NCI-H510A treated with DMSO at 0.1 percent for 48 hours (cell line): ENCODE measurements at places on chromosomes 3 and 15.
A peak's percentile ranks its signal among the peaks of the same experiment; 100 is the strongest.

GRCh38 chr3:54374214-54374852 lies 252.0 kb downstream of the CACNA2D3 start:
- no peak for DNase-seq

DNA sequence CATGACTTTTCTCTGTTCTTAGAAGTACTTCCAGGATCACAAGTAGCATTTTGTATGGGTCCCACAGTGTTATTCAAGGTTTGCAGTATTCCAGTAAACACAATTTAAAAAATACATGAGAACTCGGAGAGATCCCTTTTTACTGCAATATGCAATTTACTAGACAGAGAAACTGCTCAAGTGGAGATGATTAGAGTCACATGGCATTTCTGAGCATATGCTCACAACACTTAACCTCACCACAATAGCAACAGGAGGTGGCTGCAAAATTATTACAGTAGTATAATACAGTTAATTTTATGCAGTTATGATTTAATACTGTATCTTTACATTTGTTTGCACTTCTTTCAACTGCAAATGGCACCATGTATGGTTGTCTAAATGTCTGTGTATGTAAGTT lies 87.5 kb downstream of the PIK3CB start:
- no peak for DNase-seq

DNA sequence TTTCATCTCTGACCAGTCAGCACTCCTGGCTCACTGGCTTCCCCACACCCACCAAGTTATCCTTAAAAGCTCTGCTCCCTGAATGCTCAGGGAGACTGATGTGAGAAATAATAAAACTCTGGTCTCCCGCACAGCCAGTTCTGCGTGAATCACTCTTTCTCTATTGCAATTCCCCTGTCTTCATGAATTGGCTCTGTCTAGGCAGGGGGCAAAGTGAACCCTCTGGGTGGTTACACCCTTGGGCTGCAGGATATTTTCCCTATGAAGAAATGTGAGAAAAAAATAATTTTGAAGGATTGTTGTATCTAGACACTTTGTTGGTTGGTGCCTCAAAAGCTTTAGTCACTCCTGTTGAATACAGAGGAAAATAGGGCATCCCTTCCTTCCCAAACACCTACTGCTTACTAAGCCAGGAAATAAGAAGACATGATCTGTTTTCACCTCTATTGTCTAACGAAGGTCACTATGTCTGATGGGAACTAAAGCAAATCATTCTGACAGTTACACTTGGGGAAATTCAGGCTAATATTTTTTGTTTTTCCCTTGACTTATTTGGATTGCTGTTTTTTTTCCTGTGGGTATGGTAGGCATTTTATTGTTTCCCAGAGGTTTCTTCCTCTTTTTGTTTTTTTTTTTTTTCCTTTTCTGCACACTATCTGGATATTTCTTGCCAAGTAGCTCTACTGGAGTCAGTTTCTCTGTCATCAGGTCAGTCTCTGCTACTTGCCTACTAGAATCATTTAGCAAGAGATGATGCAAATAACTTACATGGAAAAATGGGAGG lies 15.3 kb upstream of the TNFSF10 start:
- DNase-seq: no peak

DNA sequence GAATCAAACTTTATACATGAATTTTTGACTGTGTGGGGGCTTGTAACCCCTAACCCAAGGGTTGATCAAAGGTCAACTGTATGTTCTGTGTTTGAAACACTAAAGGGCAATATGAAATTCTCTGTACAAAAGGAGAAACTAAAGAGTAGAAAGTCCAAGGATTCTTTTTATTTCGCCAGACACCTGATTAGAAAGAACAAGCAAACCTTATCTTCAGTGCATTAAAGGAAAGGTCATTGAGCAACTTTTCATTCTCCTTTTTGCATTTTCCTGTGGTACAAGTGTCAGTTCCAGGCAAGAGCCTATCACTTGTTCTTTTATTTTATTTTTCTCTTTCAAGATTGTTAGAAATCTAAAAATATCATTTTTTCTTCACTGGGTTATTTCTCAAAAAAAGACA lies 430.1 kb upstream of the EPHA3 start:
- DNase-seq: no peak

DNA sequence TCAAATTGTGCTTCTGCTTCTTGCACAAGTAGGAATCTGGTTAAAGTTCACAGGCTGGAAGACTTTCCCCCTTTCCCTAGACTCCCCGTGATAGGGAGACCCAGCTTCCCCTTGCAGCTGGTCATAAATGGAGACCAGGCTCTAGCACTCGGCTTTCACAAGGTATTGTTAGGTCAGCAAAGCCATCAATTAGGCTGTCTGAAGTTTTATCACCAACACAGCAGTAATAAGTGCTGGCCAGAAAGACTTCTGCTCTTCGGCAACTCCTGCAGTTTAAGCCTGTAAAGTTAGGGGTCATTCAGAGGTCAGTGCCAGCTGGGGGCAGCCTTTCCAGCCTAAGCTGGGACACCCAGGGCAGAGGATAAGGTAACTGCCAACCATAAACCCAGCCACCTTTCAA lies 203.4 kb downstream of the MEIS2 start:
- no peak for DNase-seq

DNA sequence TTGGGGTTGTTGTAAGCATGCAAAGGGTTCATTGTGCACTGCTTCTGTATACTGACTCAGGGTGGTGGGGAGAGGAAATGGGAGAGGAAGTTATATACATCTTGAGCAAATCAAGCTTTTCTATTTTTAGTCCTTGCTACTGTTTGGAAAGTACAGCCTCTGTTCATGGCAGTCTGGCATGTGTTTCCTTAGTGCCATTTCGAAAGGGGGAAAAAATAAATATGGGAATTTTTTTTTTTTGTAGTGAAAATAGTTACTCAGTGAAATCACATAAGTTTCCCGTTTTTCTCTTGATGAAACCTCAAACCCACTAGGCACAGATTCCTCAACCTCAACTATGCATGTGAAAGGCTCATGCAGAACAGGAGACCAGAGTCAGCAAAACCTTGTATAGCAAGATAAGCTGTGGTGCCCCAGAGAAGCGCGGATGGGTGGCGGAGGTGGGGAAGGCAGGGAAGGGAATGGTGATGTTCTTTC lies 353.3 kb downstream of the LPP start:
- no peak for DNase-seq

GRCh38 chr3:79139395-79140068 lies 628.3 kb downstream of the ROBO1 start:
- peak; percentile 43 for DNase-seq

DNA sequence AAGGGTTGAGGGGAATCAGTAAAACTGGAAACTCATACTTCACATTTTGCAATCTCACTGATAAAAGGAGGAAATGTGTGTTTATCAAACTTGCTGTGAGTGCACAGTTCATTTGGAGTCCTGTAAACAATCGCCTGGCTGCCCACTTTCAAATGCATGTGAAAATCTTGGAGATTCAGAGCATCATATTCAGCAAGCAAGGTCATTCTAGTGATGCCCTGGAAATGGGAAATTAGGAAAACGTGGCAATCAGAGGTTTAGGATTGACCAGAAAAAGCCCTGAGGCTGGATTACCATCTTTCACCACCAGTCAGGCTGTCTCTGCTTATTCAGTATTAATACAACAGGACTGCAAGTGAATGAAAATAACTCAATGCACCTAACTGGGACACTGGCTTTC lies 23.9 kb downstream of the DPH6 start:
- DNase-seq: no peak

DNA sequence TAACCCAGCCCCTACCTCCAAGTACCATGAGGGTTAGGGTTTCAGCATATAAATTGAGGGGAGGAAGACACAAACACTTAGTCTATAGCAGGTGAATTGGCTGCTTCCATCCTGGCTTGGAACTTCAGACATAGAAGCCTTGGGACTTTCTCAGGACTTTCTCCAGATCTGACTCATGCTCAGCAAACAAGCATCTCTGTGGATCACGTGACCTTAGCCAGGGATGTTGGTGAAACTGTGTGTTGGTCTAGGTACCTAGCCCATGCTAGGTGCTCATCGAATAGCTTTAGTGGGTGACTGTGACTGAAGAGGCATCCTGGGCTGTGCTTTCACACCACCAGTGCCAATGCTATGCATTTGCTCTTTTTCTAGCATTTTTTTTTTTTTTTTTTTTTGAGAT lies 58.9 kb downstream of the CD47 start:
- DNase-seq: no peak

DNA sequence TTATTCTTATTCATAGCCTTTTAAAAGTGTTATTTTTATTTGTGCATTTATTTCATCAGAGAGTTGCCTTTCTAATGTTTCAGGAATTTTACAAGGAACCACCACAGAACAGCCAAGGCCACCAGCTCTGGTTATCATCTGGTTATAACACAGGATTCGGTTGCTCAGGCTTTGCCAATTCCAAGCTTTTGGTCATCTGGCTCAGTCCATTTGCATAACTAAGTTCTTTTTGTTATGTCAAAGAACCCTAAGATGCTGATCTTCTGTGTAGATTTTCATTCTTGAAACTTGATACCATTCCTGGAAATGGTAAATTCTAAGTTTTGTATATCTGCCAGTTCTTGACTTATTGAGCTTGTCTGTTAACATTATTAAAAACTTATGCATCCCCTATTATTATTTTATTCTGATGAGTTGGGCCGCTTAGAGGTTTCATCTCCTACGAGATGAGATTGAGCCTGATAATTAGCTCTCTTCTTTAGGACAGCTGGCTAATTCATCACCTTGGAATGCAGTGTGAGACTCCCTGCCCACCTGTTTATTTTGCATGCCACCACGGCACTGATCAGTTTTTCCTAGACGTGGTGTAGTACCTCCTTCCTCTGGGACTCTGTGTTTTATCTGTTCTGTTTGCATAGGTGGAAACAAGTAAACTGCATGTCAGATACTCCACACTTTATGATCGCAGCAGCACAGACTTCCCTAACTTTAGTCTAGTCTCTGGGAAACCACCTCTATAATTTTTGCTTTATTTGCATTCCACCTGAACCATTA lies 264.8 kb downstream of the SLCO3A1 start:
- peak; percentile 15 for DNase-seq

- no peak for DNase-seq
Observed at GRCh38 chr3:73046195-73046594, 15.3 kb upstream of the EBLN2 start.

GRCh38 chr15:73560501-73561117 lies 72.6 kb downstream of the NPTN start:
- DNase-seq: peak; percentile 67

DNA sequence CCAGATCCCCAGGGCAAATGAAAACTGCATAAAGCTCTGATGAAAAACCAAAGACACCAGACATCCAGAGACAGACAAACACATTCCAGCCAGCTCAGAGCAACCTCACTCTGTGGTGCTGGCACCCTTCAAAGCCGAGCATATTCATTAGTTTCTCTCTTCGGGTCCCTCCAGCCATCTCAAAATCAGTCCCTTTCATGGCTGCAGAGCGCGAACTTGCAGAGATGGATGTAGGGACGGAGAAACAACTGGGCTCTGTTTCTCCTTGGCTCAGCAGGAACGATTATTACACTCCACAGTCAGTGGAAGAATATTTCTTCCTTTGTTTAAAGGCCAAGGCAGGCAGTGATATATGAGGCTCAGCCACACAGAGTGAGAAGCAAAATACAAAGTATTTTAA lies 50.4 kb upstream of the SYN2 start:
- no peak for DNase-seq

- no peak for DNase-seq
Observed at GRCh38 chr15:39336926-39337325, 244.0 kb upstream of the THBS1 start.

DNA sequence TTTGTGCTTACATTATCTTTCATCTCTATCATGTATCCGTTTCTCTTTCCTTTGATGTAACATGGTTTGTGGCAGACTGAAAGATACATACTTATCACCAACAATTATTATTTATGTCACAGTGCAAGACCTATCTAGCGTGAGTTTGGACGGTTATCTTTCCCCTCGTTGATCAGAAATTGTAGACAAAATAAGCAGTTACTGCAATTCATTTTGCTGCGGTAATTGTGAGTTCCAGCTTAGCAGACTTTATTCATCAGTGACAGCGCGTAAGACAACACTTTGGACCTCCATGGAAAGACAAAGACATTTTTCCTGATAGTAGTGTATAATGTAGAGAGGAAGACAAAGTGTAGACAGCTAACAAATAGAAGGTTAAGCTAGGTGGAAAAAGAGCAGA lies 51.0 kb upstream of the UTS2B start:
- no peak for DNase-seq

- DNase-seq: no peak
Observed at GRCh38 chr15:94225616-94226015, 5.7 kb upstream of the MCTP2 start.

GRCh38 chr3:172112734-172113120 lies 73.3 kb downstream of the FNDC3B start:
- DNase-seq: no peak

DNA sequence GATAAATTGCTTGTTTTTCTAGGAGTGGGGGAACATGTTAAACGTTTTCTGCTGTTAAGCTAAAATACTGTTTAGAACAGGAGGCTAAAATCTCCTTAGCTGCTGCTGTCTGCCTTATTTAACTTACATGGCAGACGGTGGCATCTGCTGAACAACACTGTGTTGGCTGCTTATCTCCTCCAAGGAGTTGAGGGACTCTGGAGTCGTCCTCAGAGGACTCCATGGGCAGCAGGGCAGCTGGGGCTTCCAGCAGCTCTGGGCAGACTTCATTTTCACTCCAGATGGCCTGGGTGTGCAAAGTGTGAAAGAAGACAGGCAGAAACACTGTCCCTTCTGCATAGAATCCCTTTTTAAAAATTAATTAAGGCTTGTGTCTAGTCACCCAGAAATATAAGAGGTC lies 52.9 kb upstream of the NUDT16 start:
- no peak for DNase-seq

DNA sequence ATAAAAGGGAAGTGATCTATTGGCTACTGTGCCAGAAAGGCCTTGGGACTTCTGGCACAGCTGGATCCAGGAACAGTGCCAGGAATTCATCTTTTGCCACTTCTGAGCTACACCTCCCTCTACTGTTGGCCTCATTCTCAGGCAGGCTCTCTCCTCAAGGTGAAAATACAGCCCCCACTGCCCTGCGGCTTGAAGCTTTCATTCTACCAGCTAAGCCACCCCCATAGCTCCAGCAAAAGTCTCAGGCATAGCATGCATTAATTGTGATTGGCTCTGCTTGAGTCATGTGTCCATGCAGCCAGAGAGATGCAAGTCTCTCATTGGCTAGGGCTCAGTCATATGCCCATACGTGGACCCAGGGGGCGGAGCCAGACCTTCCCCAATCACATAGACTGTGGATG lies 142.4 kb downstream of the TPRA1 start:
- DNase-seq: no peak

GRCh38 chr15:96358821-96359615 lies 28.5 kb downstream of the NR2F2 start:
- no peak for DNase-seq

DNA sequence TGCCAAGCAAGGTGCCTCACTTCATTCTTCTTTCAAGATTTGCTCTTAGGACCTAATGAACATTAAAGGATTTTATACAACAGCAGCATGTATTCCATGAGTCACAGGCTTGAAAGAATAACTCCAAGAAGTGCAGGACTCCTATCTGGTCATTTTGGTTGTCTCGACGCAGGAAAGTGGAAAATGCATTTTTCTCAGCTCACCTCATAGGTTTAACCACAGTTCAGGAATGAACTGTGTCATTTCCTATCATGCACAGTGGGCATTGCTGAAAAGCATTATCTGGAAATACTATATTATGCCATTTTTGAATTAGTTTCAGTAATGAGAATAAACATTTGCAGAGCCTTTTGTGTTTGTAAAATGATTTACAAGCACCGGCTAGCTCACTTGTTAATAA lies 98.7 kb upstream of the BFSP2 start:
- no peak for DNase-seq
